ENCODE measurements at places on chromosomes 6 and 20. TPM values are rescaled to one million over a fixed set of nuclear protein-coding genes. Genes with fewer than 3 reads are reported as not detected.

- no peaks in the 10 kb centered on the region for H3K27me3 ChIP-seq
- H3K27ac ChIP-seq, result no peak overlapping the region
- no peaks in the 10 kb centered on the region for H3K36me3 ChIP-seq
- H3K4me3 ChIP-seq, result no peak overlapping the region
- peak; percentile 25 for DNase-seq
These were observed 30.2 kb downstream of the ENPP1 start for GRCh38 chr6:131838051-131838450.

DNA sequence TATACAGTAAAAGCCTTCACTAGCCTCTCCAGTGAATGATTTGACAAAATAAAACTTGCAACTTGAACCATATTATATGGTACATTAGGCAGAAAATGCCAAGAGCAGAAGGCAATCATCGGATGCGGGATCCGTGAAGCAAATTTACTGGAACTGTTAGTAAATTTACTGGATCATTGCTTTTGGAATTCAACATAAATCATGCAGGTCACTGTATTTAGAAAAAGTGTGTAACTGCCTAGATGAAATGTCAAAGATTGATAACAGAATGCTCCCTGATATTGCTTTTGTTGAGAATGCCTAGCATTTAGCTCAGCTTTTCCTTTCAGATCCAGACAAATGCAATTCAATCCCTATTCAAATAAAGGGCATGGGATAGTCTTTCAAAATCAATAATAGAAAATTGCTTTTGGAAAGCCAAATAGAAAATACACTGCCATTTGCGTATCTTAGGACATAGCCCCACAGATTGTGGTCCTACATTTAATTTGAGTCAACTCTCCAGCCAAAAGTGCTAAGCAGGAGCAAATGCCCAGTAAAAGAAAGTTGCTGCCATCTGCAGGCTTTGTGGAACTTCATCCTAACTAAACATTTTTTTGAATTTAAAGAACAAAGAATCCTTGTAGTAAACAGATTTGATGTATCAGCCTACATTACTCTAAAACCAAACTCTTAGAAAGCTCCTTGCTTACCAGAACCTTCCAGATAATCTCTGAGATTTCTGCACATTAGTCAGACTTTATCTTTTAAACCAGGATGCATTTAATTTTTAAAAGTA lies 109.5 kb upstream of the HSF2 start:
- no peaks in the 10 kb centered on the region for H3K27me3 ChIP-seq
- no peak overlapping the region for H3K4me3 ChIP-seq
- no peaks in the 10 kb centered on the region for H3K36me3 ChIP-seq
- peak; percentile 7 for DNase-seq
- H3K4me1 ChIP-seq, result no peaks in the 10 kb centered on the region

DNA sequence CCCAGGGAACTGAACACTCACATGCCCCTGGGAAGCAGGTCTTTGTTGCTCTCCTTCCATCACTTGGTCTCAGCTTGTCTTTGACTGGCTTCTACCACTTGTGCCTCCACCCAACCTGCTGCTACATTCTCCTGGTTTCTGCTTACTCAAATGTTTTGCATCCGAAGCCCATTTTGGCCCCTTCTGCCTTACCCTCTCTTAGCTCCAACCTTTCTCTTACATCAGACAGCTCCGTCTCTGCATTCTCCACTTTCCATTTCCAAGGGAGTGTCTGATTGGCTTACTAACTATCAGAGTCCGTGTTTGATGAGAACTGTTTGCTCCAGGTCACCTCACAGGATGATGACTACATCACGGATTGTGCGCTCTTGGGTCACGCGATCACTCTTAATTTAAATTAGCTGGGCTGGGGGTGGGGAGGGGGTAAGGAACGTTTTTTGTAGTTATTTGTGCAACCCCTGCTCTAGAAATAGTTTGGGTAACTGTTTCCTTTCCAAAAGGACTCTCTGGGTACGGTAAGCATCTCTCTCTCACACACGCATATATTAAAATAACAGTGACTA lies 844 bp upstream of the ABRACL start:
- no peaks in the 10 kb centered on the region for H3K27me3 ChIP-seq
- H3K4me3 ChIP-seq, result peak overlapping the region; percentile 98
- H3K27ac ChIP-seq, result no peak overlapping the region
- H3K4me1 ChIP-seq, result no peaks in the 10 kb centered on the region
- H3K36me3 ChIP-seq, result no peaks in the 10 kb centered on the region
- DNase-seq, result peak; percentile 63

DNA sequence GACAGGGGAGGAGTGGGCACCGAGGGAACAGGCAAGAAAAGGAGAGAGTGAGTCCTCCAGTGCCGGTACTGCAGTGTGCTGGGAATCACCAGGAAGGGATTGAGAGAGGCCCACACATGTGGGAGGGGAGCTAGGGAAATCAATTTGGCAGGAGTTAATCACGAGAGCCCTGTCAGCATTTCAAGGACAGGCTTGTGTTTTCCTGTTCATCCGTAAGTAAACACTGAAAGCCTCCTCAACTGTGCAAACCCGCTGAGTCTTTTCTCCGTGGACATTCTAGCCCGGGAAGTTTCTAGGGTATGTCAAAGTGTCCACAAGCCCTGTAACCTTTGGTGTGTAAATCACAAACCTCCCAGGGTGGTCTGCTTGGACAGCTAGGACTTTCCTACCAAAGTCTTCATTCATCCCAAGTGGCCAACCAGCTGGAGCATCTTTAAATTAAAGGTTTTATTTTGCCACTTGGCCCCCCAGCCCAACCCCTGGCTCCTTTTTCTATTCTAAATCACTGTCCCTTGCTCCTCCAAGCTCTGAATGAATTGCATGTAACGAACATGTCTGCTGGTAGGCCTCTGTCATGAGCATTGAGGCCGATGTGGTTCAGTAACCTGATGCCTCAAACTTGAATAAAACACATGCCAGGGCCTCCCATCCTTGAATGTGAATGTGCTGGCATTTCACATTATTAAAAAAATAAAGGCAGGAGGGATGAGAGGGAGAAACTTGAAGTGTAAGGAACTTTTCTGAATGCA lies 149.1 kb downstream of the ZNF217 start:
- peaks cover 2% of the 10 kb centered on the region for H3K27me3 ChIP-seq
- H3K4me1 ChIP-seq, result no peaks in the 10 kb centered on the region
- H3K27ac ChIP-seq, result no peak overlapping the region
- H3K4me3 ChIP-seq, result no peak overlapping the region
- no peaks in the 10 kb centered on the region for H3K36me3 ChIP-seq
- no peak for DNase-seq

DNA sequence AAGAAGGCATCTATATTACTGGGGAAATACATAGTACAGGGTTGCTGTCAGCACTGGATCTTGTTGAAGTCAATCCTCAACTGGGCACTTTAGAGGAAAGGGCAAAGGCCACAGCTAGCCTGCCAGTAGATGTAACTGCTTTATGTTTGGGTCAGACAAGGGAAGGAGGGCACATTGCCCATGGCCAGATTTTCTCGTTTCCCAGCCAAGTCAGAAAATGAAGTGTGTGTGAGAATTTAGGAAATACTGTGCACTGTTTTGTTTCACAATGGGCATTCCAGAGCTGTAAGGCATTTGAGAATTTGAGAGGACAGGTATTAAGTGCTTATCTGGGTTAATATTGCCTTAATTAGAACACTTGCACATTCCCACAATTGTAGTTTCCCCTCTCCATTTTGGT lies 183.9 kb upstream of the MCHR2 start:
- H3K4me3 ChIP-seq, result no peak overlapping the region
- peaks cover 14% of the 10 kb centered on the region for H3K4me1 ChIP-seq
- H3K27ac ChIP-seq, result no peak overlapping the region
- H3K36me3 ChIP-seq, result no peaks in the 10 kb centered on the region
- no peaks in the 10 kb centered on the region for H3K27me3 ChIP-seq

- H3K4me3 ChIP-seq, result no peak overlapping the region
- no peaks in the 10 kb centered on the region for H3K36me3 ChIP-seq
- H3K27ac ChIP-seq, result no peak overlapping the region
- H3K27me3 ChIP-seq, result no peaks in the 10 kb centered on the region
These were observed 161.5 kb upstream of the ADGRB3 start for GRCh38 chr6:68473433-68474210.

- no peak overlapping the region for H3K27ac ChIP-seq
- no peaks in the 10 kb centered on the region for H3K36me3 ChIP-seq
- peak; percentile 54 for DNase-seq
- H3K27me3 ChIP-seq, result no peaks in the 10 kb centered on the region
- peaks cover 11% of the 10 kb centered on the region for H3K4me1 ChIP-seq
These were observed 17.3 kb upstream of the TENT5A start for GRCh38 chr6:81769824-81770223.

GRCh38 chr20:16412906-16413305 lies 160.3 kb downstream of the KIF16B start:
- H3K36me3 ChIP-seq, result no peaks in the 10 kb centered on the region
- no peaks in the 10 kb centered on the region for H3K4me1 ChIP-seq
- no peaks in the 10 kb centered on the region for H3K27me3 ChIP-seq
- no peak for DNase-seq

GRCh38 chr20:59583428-59584277 lies 20.7 kb upstream of the PHACTR3 start:
- no peaks in the 10 kb centered on the region for H3K27me3 ChIP-seq
- no peaks in the 10 kb centered on the region for H3K4me1 ChIP-seq
- DNase-seq, result no peak
- no peak overlapping the region for H3K27ac ChIP-seq

DNA sequence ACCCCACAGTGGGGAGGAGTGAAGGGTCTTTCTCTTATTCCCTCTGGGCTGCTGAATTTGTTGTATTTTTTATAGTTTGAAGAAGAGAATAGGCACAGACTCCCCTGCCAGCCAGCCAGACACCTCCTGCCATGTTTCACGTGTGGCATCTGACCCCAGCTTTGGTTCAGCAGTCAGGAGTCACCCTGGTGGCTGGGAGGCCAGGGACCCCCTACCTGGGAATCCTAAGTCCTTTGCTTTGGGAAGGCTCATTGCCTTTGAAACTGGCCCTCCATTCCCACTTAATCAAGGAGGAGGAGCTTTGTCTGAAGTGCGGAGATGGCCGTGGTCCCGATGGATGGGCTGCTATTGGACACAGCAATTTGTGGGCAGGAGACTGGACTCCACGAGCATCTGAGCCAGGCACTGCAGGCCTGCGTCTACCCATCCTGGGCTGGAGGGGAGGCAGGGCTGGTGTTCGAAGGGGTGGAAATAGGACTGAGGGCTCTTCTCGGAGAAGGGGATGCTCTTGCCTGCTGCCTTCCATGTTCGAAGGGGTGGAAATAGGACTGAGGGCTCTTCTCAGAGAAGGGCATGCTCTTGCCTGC lies 196.1 kb downstream of the DLL1 start:
- no peaks in the 10 kb centered on the region for H3K36me3 ChIP-seq
- no peak overlapping the region for H3K4me3 ChIP-seq
- H3K27ac ChIP-seq, result no peak overlapping the region
- no peak for DNase-seq
- H3K27me3 ChIP-seq, result no peaks in the 10 kb centered on the region
- H3K4me1 ChIP-seq, result no peaks in the 10 kb centered on the region

GRCh38 chr6:70547313-70547712 lies 19.4 kb upstream of the SDHAF4 start:
- no peaks in the 10 kb centered on the region for H3K4me1 ChIP-seq
- H3K27ac ChIP-seq, result no peak overlapping the region
- no peaks in the 10 kb centered on the region for H3K27me3 ChIP-seq
- peak; percentile 37 for DNase-seq

- peaks cover 4% of the 10 kb centered on the region for H3K4me1 ChIP-seq
- no peaks in the 10 kb centered on the region for H3K36me3 ChIP-seq
These were observed 1288.6 kb upstream of the GJE1 start for GRCh38 chr6:140844167-140844566.

DNA sequence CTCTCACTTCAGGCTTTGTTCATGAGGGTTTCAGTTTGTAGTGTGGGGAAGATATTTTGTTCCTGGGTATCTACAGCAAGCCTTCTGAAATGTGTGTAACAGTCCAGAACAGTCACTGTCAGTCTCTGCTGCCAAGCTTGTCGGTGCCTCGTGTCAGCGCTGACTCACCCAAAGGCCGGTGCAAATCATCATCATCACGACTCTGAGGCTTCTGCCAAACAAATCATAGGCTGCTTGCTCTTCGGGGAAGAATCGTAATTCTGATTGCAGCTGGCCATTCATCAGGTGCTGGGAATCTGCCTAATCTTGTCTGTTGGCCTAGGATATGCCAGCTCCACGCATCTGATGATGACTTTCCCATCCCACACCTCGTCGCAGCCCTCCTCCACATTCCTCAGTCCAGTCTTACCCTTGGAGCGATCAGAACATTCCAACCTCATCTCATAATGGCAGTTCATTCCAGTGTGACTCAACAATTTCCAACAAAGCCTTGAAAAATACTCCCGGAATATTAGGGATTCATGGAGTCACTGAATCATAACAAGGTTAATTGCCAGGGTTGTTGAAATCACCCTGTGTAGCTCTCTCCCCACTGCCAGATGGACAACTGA lies 40.9 kb downstream of the ALDH8A1 start:
- H3K36me3 ChIP-seq, result no peaks in the 10 kb centered on the region
- H3K4me1 ChIP-seq, result peaks cover 16% of the 10 kb centered on the region
- peak overlapping the region; percentile 7 for H3K4me3 ChIP-seq
- H3K27ac ChIP-seq, result peak overlapping the region; percentile 83

GRCh38 chr20:41225091-41225490 lies 87.7 kb downstream of the PLCG1 start:
- H3K27ac ChIP-seq, result no peak overlapping the region
- peaks cover 9% of the 10 kb centered on the region for H3K4me1 ChIP-seq
- DNase-seq, result no peak
- no peaks in the 10 kb centered on the region for H3K27me3 ChIP-seq

GRCh38 chr6:22954749-22955385 lies 385.5 kb downstream of the HDGFL1 start:
- peak overlapping the region; percentile 35 for H3K4me3 ChIP-seq
- peak overlapping the region; percentile 78 for H3K27ac ChIP-seq
- no peaks in the 10 kb centered on the region for H3K27me3 ChIP-seq
- peak; percentile 49 for DNase-seq
- H3K4me1 ChIP-seq, result peaks cover 8% of the 10 kb centered on the region
- no peaks in the 10 kb centered on the region for H3K36me3 ChIP-seq

The CPNE5 gene
- not detected for total RNA-seq

The CYP21A2 gene
- not detected for total RNA-seq

GRCh38 chr6:4449409-4449808 lies 314.0 kb upstream of the ECI2 start:
- H3K4me3 ChIP-seq, result no peak overlapping the region
- no peak overlapping the region for H3K27ac ChIP-seq
- no peaks in the 10 kb centered on the region for H3K27me3 ChIP-seq
- no peak for DNase-seq

GRCh38 chr6:43481591-43482236 lies 4.3 kb downstream of the TJAP1 start:
- H3K4me3 ChIP-seq, result no peak overlapping the region
- H3K27me3 ChIP-seq, result no peaks in the 10 kb centered on the region
- no peak for DNase-seq
- H3K4me1 ChIP-seq, result peaks cover 7% of the 10 kb centered on the region
- no peak overlapping the region for H3K27ac ChIP-seq

The LY6G6D gene
- total RNA-seq, result not detected

GRCh38 chr6:37867756-37868446 lies 48.4 kb downstream of the ZFAND3 start:
- H3K4me3 ChIP-seq, result no peak overlapping the region
- no peak for DNase-seq
- H3K27ac ChIP-seq, result no peak overlapping the region
- H3K27me3 ChIP-seq, result no peaks in the 10 kb centered on the region

The RAB22A gene
- 8.2 TPM for total RNA-seq

The TRIM31 gene
- not detected for total RNA-seq

- no peak for DNase-seq
- H3K36me3 ChIP-seq, result no peaks in the 10 kb centered on the region
- no peak overlapping the region for H3K27ac ChIP-seq
- no peak overlapping the region for H3K4me3 ChIP-seq
- H3K27me3 ChIP-seq, result no peaks in the 10 kb centered on the region
- peaks cover 7% of the 10 kb centered on the region for H3K4me1 ChIP-seq
These were observed 120.5 kb upstream of the TMEM170B start for GRCh38 chr6:11416936-11417576.

The LY86 gene
- not detected for total RNA-seq
